Sigmoid colon (tissue), 7 donors: ENCODE measurements at places on chromosomes 5 and 9. TPM values are rescaled to one million over a fixed set of nuclear protein-coding genes. Genes with fewer than 3 reads are reported as not detected.

- DNase-seq: peak; percentile 98
Measured at GRCh38 chr9:134366223-134367031, 40.2 kb downstream of the RXRA start.

C9orf50 gene
- 1.2 TPM for total RNA-seq

GRCh38 chr5:53277491-53277890 is 167.9 kb upstream of the MOCS2 start:
- DNase-seq: no peak

DNA sequence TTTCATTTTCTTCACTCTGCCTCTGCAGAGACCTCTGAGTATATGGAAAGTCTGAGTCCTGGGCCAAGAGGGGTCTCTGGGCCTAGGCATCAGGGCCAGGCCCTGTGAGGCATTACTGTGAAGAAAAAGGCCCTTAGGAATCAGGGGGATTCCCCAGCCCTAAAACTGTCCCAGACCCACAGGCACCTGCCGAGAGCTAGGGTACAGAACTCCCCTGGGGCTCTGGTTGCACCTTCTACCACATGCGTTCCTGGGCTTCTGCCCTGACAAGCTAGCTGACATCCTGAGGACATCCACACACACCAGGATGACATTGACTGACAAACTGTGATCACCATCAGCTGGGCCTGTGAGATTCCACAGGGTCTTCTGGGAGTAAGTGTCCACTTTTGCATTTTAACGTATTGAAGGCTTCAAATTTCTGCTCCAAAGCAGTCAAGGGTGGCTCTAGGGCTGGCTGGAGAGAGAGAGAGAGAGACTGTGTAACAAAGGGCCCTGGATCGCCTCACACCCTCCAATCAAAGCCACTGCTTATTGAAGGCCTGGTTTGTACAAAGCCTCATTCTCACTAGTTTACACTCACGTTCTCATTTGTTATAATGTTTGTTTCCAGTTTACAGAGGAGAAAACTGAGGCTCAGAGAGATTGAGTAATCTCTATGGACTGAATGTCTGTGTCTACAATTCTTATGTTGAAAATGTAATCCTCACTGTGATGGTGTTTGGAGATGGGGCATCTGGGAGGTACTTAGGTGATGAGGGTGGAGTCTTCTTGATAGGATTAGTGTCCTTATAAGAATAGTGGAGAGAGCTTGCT is 45.1 kb downstream of the TGFBI start:
- no peak for DNase-seq

CATSPER3 gene
- total RNA-seq: not detected

DNA sequence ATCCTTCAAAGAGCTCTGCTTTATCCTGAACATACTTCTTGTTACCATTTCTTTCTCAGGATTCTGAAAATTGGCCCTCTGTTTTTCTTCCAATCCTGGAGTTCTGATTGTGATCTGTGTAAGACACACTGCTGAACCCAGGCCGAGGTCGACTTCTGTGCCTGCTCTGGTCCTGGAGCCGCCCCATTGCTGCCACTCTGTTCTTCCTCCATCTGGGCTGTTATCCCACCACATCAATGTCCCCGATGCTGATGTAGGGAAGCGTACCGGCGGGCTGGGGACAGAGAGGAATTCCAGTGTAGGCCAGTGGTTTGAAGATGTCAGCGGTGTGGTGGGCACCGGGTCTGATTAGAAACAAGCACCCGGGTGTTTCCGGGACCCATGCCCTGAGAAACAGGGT is 102.5 kb downstream of the LIFR start:
- no peak for DNase-seq

DNA sequence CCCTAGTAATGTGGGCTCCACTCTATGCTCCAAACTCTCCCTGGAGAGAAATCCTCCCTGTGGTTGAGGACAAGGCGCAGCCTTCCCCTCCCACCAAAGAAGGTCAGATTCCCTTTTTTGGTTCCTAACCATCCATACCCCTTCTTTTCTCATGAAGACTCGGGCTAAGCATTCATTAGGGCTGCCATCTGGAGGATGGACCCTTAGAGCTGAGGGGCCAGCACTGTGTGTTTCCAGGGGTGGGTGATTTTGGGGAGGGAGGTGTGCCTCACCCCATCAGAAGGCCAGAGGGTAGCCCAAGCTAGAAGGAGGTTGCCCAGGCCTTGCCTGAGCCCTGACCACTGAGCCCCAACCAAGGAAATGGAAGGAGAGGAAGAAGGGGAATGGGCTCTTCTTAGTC is 36.8 kb downstream of the TGFBI start:
- no peak for DNase-seq

DNA sequence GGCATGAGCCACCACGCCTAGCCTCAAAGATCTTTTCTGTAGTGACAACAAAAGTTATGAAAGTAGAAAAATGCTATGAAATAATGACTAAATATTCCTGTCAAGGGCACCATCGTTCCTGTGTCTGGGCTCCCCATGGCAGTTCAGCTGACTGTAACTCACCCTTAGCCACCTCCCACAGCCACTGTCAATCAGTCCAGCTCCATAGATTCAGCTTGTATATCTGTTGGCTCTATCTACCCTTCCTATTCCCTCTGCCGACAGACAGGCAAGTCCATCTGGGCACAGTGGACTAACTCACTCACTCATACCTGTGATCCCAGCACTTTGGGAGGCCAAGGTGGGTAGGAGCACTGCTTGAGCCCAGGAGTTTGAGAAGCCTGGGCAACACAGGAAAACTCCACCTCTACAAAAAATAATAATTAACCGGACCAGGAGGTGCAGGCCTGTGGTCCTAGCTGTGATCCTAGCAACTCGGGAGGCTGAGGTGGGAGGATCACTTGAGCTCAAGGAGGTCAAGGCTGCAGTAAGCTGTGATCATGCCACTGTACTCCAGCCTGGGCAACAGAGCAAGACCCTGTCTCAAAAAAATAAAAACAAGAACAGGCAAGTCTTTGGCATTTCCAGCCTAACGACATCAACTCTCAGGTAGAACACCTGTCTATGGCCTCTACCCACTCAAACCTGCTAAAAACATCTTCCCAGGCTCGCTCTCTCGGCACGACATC is 6.2 kb downstream of the CAMSAP1 start:
- DNase-seq: no peak

GRCh38 chr5:77133061-77133758 is 46.1 kb upstream of the ZBED3 start:
- DNase-seq: peak; percentile 82

IL5 gene
- total RNA-seq: not detected

- DNase-seq: no peak
Measured at GRCh38 chr9:124502711-124503702, 4.2 kb downstream of the NR5A1 start.

DNA sequence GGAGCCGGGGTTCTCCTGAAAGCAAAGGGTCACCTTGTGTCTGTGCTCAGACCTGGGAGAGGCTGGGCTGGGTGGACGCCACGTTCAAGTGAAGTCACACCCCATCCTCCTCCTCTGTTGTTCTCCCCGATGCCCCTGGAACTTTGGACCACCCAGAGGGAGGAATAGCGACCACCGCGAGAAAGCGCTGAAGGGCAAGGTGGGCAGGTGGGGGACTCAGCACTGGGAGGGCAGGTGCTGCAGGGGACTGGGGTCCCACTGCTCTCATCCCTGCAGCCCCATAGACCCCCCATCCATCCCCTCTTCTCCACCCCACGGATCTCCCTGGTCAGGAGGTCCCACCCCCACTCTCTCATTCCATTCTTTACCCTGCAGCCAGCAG is 48.8 kb upstream of the COL5A1 start:
- no peak for DNase-seq

DNA sequence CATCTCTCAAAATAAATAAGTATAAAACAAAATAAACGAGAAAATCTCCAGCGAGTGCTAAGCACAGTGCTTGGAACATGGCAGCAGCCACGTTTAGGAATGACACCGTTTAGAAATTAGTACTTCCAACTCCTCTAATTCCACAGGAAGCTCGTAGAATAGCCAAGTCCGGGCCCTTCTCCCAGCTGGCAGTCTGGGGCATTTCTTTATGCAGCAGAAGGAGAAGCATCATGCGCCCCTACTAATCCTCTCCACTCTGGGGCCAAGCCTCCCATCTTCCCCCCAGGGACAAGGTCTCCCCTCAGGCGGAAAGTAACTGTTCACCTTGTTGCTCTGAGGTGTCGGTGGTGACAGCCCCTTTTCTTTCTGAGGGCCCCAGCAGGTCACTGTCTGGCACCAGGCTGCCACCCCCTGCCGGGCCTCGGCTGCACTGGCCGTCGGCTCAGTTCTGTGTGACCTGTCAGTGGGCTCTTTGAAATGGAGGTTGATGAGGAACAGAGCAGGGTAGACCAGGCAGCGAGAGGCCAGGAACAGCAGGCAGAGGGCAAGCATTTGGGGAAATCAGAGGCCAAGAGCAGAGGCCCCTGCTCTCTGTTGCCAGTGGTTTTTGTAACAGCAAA is 113.5 kb upstream of the WWC1 start:
- DNase-seq: peak; percentile 70

DNA sequence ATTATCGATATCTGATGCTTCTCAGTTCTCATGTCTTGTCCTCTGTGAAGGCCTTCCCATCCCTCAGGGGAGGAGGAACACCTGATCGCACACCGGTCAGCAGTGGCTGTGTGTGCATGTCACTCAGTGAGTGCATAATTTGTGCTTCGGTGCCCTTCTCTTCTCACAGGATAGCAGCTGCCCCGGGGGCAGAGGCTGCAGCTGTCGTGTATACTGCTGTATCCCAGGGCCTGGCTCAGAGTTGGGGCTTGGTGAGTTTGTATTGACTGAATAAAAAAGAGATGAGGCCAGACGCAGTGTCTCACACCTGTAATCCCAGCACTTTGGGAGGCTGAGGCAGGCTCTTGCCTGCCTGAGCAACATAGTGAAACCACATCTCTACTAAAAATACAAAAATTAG is 49.7 kb upstream of the NCS1 start:
- DNase-seq: no peak

PRDM9 gene
- not detected for total RNA-seq

DNA sequence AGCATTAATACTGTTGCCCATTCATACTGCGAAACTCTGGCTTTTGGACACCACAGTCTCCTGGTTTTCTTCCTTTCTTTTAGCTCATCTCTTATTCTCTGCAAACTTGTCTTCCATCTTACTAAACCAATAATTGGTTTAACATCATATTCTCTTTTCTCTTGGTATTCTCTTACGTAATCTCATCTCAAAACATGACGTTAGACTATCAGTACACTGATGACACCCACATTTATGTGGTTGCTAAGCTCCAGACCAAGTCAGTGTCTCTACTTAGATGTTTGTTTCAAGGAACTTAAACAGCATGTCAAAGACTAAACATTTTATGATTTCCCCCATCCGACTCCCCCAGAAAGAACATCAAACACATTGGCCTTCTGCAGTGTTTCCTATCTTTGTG is 2.1 kb downstream of the PRRC1 start:
- DNase-seq: no peak

NTNG2 gene
- total RNA-seq: 6.0 TPM

DNA sequence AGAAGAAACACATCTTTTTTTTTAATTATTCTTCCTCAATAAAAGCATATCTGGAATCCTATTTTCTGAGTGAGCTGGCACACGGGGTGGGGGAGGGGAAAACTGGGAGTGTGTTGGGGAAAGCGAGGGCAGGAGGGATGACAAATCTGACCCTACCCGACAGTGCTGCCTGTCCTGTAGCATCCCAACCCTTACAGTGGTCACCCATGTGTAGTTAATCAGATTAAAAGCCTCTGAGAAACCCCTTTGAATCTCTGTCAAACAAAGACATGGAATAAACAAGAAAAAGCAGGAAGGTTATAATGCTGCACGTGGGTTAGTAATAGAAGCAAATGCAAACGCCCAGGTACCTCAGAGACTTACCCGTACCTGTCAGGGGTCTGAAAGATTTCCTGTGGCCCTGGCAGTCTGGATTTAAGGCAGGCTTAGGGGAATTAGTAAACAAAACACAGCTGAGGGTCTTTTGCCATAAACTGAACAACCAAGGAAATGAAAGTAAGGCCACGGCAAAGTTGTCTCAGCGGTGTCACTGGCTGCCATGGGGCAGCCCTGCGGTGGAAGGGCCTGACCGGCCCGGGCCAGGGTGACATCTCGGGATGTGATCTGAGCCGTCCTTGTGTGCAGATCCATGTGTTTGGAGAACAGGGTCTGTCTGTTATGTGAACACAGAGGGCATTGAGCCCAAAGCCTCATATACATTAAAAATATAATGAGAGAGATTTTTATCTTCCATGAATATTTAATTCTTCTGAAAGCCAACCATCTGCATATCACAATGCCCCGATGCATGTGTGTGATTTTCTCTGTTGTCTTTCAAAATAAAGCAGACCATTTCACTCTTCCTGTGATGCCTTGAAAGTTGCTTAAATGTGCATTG is 308.2 kb downstream of the ZNF608 start:
- DNase-seq: no peak

- no peak for DNase-seq
Measured at GRCh38 chr9:35740243-35740642, 7.8 kb downstream of the CREB3 start.

- peak; percentile 35 for DNase-seq
Measured at GRCh38 chr5:132017738-132018625, 6.5 kb upstream of the ACSL6 start.

- no peak for DNase-seq
Measured at GRCh38 chr5:110853267-110853666, 114.5 kb downstream of the SLC25A46 start.

ADCY2 gene
- 4.4 TPM for total RNA-seq

LIX1 gene
- 1.7 TPM for total RNA-seq

- DNase-seq: no peak
Measured at GRCh38 chr5:154390096-154390495, 55.7 kb upstream of the SAP30L start.

DNA sequence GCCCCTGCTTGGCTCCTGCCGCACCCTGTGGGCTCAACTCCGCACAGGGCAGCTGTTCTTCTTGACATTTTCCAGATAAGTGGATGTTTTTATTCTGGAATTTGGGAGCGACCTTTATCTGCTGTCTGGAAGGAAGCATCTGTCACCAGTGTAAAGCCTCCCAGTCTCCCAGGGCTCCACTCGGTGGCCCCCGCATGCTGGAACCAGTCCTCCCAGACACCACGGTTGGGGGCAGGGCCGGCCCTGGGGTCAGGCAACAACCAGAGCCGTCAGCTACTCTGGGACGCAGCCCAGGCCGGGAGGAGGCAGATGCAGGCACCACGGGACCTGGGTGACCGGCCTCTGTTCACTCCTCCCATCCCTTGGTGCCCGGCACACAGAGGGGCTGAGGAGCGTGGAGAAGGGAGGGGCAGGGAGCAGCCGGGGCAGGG is 92.8 kb upstream of the ADAMTS2 start:
- no peak for DNase-seq

PRR16 gene
- 5.8 TPM for total RNA-seq

TAL2 gene
- total RNA-seq: not detected

CLIC3 gene
- not detected for total RNA-seq
